ENCODE measurements at places on chromosomes 1 and 21.
A peak's percentile ranks its signal among the peaks of the same experiment; 100 is the strongest.

- DNase-seq, result no peak
Measured at GRCh38 chr1:156493742-156494141, 6.8 kb downstream of the MEF2D start.

GRCh38 chr1:68490046-68490651, 6.7 kb downstream of the DEPDC1 start:
- no peak for DNase-seq

DNA sequence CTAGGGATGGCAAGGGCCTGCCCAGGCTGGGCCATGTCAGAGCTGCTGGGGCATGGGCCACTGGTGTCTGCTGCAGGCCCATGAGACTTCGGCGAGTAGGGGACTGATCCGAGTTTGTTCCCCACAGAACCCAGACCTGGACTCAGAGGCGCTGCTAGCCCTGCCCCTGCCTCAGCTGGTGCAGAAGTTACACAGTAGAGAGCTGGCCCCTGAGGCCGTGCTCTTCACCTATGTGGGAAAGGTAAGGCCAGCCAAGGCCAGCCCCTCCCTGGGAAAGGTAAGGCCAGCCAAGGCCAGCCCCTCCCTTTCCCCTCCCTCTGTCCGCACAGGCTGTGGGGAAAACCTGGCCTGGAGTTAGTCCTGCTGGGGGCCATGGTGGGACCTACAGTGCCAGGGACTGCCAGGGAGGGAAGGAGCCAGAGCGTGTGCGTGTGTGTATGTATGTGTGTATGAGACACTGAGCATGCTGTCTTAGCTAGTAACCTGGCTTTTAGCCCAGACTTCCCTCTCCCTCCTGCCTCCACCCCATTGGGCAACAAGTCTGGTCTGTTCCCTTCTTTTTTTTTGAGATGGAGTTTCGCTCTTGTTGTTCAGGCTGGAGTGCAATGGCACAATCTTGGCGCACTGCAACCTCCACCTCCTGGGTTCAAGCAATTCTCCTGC, 8.0 kb downstream of the FAAH start:
- DNase-seq, result peak; percentile 55

DNA sequence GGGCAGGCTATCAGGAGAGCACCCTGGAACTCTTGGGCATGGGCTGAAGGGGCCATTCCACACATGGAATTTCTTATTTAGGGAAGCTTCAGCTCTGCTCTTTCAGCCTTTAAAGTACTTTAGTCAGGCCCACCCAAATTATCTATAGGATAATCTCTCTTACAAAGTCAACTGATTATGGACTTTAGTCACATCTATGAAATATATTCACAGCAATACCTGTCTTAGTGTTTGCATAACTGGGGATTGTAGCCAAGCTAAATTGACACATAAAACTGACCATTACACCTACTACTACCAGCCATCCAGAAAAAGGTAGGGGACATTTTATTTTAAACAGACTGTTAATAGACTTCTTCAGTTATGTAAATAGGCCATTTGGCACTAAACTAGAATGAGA, 114.9 kb upstream of the VANGL1 start:
- DNase-seq, result no peak

- no peak for DNase-seq
Measured at GRCh38 chr1:220791285-220791684, 4.6 kb downstream of the MTARC1 start.

DNA sequence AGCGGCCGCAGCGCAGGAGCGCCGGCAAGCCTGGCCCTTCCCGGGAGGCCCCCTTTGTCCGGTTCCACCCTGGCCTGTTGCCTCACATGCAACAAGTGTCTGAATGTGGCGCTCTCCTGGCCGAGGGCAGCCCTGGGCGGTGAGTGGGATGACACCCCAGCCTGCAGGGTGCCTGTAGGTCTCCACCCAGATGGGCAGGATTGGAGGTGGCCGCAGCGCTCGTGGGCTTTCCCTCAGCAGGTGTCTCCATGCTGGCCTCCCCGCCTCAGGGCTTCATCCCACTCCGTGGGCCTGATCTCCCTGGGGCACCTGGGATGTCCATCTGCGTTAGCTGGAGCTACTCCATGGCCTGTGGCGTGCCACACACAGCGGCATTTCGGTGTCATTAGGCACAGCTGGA, 1.5 kb downstream of the MIB2 start:
- DNase-seq, result no peak

DNA sequence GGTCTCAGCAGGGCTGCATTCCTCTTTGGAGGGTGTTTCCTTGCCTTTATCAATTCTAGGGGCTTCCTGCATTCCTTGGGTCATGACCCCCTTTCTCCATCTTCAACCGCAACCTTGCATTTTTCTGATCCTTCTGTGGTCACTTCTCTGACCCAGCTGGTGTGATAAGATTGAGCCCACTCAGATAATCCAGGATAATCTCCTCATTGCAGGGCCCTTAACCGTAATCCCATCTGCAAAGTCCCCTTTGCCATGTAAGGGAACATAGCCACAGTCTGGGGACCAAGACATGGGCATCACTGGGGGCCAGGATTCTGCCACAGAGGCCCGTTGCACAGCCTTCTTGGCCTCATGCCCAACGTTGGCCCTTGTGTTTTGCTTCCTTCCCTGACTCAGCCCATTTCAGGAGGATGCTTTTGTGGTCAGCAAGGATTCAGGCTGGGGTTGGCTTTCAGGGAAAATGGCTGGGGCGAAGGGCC, 35.0 kb upstream of the IL19 start:
- no peak for DNase-seq

GRCh38 chr1:198201956-198202784, 45.4 kb downstream of the NEK7 start:
- DNase-seq, result no peak

- DNase-seq, result no peak
Measured at GRCh38 chr1:143661418-143662101, 310.2 kb downstream of the FAM72C start.

DNA sequence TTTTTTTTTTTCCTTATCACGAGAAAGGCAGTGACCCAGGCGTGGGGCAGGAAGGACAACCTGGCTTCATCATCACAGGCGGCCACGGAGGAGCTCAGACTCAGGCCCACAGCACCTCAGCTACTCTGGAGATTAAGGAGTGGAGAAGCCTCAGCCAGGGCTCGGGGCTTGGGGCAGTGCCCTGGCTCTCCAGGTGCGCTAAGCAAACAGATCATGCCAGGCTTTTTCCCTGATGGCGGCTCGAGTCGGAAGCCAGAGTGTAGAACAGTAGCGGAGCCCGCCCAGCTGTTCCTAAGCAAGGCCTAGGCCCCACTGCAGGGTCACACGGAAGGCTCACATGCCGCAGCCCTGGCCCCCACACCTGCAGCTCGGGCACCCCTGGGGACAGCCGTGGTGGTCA, 70.7 kb downstream of the AGPAT3 start:
- no peak for DNase-seq

GRCh38 chr1:113859478-113860175, 11.9 kb downstream of the PTPN22 start:
- no peak for DNase-seq

DNA sequence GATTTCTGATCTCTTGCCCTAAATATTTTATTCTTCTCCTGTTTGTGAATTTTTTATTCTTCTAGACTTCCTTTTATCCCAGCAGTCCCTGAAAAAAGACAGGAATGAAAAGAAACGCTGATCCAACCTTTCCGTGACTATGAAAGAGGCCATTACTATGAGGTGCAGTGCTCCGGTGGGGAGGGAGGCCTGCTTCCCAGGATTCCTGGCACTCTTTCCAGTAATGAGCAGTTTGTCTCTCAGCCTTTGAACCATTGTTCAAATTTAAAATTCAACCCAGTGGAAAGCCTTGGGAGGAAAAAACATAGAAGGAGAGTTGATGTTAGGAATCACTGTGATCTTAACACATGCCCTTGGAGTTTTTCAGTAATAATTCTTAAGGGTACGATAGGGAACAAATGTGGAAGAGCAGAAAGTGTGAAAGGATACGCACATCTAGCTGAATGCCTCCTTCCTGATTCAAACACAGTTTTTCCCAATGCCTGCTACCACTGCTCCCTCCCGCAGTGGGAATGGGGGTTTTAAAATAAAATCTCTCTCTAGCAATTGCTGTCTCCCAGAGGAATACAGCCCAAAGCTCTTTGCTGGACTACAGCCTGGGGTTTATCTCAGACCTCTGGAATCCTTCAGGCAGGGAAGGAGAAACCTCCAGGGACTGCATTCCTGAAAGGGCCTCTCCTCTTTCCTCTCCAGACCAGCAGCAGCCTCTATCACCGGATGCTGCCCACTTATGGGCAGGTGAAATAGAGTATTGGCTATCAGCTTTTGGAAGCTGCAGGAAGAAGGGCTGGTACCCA, 6.1 kb downstream of the IER5 start:
- DNase-seq, result no peak

GRCh38 chr1:105830571-105831146, 1225.8 kb upstream of the PRMT6 start:
- no peak for DNase-seq

All from thoracic aorta (tissue), 2 donors.